Tibial artery (tissue), 4 donors: ENCODE measurements at places on chromosomes 7 and 10.

DNA sequence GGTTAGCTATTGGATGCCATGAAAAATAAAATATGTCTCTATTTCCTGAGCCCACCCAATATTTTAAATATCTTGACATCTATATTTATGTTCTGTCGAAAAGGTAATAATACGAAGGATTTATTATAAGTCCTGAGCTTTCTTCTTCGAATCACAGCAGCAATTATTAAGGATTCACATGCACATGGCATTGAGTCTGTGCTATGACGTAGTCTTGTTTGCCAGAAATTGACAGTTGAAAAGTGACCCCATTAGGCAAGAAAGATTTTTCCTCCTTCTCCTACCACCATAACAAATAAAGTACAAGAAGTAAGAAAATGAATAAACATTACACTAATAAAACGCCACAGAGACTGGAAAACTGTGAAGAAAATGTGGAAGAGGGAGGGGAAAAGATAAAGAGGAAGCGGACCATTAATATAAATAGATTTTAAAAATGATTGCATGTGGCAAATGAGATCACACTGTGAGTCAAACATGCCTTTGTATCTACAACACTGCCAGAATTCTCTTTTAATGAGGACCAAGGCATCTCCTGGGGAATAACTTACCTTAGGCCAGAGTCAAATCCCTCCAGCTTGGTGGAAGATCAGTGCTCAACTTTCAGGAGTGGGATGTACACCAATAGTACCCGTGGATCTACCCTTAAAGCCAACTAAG lies 21.6 kb downstream of the FZD1 start:
- DNase-seq = no peak

DNA sequence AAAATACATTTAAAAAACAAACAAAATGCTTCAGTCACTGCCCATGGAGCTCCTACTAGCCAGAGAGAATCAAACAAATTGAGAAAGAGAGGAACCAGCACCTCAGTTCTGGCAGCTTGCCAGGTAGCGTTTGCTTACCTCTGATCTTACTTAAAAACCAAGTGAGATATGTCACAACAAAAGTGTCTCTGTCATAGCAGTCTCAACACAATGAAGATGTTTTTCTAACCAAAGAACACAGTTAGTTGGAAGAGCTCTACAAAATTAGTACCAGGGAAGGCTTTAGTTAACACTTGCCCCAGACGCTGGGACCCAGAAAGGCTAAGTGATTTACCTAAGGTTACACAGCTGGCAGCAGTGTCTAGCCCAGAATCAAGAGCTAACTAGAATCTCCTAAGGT lies 3.4 kb downstream of the DOCK4 start:
- no peak for DNase-seq

DNA sequence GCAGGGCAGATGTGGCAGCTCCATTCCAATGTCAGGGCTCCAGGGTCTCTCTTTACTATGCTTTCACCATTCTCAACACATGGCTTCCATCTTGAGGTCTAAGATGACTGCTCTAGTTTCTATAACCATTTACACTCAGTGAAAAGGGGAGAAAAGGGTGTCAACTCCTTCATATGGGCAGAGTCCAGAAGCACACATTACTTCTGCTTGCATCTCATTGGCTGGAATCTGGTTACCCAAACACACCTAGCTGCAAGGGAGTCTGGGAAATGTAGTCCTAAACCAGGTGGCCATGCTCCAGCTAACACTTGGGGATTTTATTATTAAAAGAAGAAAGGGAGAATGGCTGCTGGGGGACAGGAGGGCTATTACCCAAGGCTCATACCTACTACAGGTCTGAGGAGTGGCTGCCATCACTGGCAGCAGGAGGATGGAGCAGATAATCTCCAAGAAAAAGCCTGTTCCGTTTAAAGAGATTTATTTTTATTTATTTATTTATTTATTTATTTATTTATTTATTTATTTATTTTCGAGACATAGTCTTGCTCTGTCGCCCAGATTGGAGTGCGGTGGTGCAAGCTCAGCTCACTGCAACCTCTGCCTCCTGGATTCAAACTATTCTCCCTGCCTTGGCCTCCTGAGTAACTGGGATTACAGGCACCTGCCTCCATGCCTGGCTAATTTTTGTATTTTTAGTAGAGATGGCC lies 29.1 kb upstream of the LBX1 start:
- DNase-seq = no peak

- no peak for DNase-seq
These were observed 534.4 kb downstream of the ETV1 start for GRCh38 chr7:13454916-13455592.

DNA sequence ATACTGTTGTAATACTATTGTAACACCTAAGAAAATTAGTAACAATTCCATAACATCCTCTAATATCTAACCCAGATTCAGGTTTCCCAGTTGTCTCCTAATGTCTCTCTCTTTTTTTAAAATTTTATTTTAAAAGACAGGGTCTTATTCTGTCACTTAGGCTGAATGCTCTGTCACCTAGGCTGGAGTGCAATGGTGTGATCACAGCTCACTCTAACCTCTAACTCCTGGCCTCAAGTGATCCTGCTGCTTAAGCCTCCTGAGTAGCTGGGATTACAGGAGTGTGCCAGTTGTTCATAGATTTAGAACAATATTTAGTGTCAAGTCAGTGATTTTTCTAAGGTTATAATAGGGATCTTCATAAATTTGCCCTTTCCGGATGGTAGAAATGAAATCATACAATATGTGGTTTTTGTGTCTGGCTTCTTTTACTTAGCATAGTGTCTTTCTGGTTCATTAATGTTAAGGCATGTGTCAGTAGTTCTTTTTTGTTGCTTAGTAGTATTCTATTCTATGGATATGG lies 14.7 kb downstream of the RALA start:
- no peak for DNase-seq

GRCh38 chr10:88408096-88408495 lies 175.0 kb downstream of the RNLS start:
- DNase-seq = no peak

- no peak for DNase-seq
These were observed at the start of gene PDGFA for GRCh38 chr7:519484-520390. PDGFA (minus strand) TSS chr7:519846; CDS start chr7:519001, 845 bp downstream.

DNA sequence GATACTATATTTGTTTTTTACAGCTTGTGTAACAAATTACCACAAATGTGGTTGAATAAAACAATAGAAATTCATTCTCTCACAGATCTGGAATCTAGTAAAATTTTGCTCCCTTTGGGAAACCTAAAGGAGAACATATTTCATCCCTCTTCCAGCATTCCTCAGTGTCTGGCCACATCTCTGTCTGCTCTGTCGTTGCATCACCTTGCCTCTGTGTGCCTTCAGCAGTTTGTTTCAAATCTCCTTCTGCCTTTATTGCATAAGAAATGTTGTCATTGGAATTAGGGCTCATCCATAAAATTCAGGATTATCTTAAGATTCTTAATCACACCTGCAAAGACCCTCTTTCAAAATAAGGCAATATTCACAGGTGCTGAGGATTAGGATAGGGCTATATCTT lies 14.5 kb downstream of the OR2A14 start:
- DNase-seq = no peak

DNA sequence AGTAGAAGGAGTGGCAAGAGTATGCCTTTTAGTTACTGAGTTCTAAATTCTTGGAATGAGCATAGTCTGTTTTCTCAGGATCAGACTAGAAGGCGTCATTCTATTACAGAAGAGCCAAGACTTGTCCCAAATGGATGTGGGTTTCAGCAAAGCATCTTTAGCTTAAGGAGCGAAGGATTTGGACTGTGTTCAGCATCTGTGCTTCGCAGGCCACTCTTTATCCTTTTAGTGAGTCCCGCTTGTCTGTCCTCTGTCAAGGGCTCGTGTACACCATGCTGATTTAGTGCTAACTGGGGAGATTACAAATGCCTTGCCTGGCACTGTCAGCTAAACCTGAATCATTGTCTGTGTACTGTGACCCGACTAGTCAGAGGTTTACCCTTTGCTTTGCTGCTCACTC lies 465.7 kb downstream of the AUTS2 start:
- no peak for DNase-seq

- DNase-seq = no peak
These were observed 127.7 kb downstream of the NRBF2 start for GRCh38 chr10:63260860-63261251.

GRCh38 chr7:2698581-2699288 lies 10.7 kb downstream of the AMZ1 start:
- DNase-seq = no peak

DNA sequence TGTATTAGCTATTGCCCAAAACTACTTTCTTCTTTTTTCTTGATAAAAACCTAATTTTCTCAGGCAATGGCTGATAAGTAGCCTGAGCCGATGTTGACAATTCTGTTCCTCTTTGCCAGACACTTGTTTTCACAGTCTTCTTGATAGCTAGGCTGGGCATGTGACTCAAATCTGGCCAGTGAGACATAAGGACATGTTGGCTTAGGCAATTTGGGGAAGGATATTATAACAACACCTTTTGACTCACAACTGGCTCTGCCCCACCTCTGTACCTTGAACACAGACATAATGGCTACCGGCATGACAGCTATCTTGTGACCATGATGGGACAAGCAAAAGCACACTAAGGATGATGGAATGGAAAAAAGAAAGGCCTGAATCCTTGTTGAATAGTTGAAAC lies 72.9 kb upstream of the GPR22 start:
- DNase-seq = no peak

DNA sequence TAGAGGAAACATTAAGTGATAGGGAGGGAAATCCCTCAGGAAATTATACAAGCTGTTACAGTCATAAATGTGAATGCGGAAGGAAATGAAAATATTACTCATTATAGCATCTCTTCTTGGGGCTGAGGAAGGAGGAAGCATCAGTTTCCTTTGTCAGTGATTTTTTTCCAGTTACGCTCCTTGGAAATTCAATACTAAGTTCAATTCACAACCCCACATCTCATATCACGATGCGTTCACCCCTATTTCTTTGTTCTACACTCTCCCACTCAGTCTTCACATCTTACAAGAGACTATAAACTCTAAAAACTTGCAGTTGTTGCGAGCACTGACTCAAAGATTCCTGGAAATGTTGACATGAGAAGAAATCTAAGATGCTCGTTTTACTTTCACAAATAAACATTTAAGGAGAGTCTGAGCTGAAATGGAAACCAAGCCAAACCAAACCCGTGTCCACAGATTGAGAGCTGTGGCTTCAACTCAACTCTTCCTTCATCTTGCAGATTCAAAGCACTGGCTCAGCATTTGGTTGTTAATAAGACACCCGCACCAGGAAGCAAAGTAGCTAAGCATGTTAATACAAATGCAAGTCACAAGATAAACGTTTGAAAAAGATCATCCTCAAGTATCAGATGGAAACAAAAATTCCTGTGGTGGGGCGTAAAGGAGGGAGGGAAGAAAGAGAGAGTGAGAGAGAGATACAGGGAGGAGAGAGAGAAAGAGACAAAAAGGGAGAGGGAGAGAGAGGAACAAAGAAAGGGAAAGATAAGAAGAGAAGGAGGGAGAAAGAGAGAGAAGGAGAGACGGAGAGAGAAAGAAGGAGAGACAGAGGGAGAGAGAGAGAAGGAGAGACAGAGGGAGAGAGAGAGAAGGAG lies 150.0 kb upstream of the RSU1 start:
- no peak for DNase-seq

- peak; percentile 25 for DNase-seq
These were observed 21.4 kb downstream of the ZKSCAN5 start for GRCh38 chr7:99525713-99526440.

DNA sequence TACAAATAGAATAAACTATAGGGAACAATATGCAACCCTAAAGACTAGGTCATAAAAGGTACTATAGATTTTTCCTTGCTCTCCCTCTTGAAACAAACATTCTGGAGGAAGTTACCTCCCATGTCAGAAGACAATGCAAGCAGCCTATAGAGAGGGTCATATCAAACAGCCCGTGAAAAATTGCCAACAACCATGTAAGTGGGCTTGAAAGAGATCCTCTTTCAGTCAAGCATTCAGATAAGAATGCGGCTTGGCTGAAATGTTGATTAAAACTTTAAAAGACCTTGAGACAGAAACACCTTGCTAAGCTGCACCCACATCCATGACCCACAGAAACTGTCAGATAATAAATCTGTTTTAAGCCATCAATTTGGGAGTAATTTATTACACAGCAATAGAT lies 526.6 kb upstream of the GHITM start:
- DNase-seq = no peak

- DNase-seq = no peak
These were observed 964.4 kb downstream of the PCDH15 start for GRCh38 chr10:53836638-53837037.

- no peak for DNase-seq
These were observed 31.6 kb downstream of the ST7 start for GRCh38 chr7:116984917-116985316.

DNA sequence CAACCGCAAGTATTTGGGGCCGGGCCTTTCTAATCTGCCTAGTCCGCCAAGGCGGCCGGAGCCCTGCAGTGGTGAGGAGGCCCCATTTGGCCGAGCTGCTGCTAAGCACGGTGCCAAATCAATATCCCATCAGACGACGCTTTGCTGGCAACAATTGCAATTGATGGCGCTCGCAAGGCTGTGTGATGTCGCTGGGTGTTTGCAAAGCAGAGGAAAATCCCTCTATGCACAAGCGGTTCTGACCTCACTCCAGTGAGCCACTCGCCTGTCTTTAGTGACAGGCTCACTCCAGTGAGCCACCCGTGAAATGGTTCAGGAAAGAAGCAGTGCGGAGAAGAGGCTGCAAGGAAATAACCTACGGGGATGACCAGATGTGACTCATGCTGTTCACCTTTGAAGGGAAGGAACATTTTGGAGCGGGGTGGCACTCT lies 18.3 kb upstream of the PDE1C start:
- no peak for DNase-seq

- no peak for DNase-seq
These were observed 1024.2 kb downstream of the GRM8 start for GRCh38 chr7:126228356-126229061.

GRCh38 chr7:144027070-144027469 lies 21.7 kb upstream of the OR2A5 start:
- no peak for DNase-seq

DNA sequence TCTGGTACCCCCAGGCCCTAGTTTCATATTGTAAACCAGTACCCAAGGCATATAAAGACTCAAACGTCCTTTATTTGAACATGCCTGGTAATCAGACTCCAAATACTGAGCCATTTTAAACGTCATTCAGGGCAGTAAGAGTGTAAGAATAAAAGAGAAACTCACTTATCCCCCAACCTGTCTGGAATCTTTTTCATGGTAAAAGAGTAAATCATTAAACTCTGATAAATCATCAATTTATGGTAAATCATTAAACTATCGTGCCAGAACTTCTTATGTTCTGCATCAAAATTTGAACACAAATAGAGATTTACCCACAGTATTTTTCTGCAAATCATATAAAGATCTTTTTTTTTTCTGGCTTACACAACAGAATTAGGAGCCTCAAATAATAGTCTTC lies 734.3 kb upstream of the POT1 start:
- DNase-seq = no peak
